Diencephalon (tissue), 1 donor: ENCODE measurements at places on chromosomes 4 and X. TPM values are rescaled to one million over a fixed set of nuclear protein-coding genes. Genes with fewer than 3 reads are reported as not detected.

The MTNR1A gene
- total RNA-seq = 2.8 TPM

The SPON2 gene
- 5.1 TPM for total RNA-seq

The REELD1 gene
- total RNA-seq = not detected

The HSD17B13 gene
- total RNA-seq = 0.69 TPM

The COX7B2 gene
- total RNA-seq = not detected
